ENCODE measurements at places on chromosomes 1 and 21.

DNA sequence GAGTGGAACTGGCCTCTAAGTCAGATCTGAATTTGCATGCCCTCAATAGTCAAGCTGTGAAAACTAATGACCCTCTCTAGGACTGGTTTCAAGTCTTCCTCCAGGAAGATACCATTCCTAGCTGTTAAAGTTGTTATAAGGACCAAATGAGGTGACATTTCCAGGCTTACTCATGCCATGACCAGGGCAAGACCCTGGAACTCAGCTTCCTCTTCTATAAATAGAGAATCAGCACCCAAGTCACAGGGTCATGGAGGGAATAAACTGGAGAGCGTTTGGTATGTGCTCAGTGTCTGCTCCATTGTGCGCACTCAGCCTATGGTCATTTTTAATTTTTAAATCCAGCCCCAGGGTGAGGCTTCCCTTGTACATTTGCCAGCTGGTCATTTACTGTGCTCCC, 2.5 kb downstream of the S100A9 start:
- ATAC-seq = no peak

DNA sequence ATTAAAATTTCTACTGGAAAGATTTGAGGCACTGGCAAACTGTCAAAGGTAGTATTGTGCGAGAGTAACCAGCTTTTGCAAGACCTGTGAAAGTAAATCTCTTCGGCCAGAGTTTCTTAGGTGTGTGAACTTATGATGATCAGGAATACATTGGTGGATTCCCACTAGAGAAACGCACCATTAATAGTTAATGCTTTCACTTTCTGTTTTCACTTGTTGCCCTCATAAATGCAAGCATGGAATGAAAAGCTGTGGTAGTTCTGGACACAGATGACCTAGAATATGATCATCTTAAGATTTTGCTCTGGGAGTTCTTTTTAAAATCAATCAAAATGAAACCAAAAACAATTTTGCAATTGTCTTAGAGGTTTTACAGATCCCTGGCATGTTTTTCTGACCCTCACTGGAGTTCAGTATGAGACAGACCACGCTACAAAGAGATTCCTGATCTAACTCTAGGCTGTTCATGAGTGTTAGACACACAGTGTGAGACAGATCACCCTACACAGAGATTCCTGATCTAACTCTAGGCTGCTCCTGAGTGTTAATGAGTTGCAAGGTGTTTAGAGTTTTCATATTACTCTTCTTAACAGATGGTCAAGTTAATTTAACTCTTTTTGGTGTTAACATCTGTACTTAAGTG, 98.8 kb downstream of the SDCCAG8 start:
- ATAC-seq = peak; percentile 80

DNA sequence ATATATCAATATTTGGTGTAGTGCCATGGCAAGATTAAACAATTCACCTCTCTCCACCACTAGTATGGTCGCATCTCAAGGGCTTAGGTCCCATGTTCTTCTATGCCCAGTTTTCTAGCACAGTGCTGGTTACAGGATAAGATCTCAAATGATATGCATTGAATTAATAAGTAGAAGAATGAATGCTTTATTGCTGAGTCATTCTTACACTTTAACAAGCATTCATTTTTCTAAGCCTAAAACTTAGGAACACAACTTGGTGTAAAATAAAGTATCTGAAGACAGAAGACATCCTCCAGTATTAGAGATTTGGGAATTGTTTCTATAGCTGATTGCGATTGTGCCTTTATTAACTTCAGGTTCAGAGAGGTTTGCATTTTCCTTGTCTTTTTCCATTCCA, 85.8 kb downstream of the TBX15 start:
- no peak for ATAC-seq

- ATAC-seq = no peak
Measured at GRCh38 chr21:45332415-45332814, 44.7 kb upstream of the POFUT2 start.

- no peak for ATAC-seq
Measured at GRCh38 chr1:57791497-57791896, 367.6 kb upstream of the DAB1 start.

GRCh38 chr1:35644204-35644603, 2.9 kb upstream of the PSMB2 start:
- ATAC-seq = no peak

GRCh38 chr1:189596197-189596596, 881.5 kb downstream of the BRINP3 start:
- ATAC-seq = no peak

DNA sequence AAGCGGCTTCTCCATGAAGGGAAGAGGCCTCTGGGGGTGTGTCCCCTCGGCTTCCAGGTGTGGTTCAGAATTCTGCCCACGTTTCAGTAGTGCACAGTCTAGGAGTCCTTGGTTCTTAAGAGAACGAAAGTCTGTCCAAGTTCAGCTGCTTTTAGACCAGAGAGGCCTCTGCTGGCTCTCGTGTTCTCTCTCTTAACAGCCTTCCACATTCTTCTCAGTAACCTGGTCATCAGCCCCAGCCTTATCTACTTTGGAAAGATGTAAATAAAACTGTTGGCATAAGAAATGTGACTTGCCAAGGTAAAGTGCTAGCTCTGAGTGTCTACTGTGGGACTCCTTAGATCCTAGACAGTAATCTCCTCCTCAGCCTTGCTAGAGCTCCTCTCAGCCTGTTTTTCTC, 15.3 kb upstream of the STUM start:
- no peak for ATAC-seq

DNA sequence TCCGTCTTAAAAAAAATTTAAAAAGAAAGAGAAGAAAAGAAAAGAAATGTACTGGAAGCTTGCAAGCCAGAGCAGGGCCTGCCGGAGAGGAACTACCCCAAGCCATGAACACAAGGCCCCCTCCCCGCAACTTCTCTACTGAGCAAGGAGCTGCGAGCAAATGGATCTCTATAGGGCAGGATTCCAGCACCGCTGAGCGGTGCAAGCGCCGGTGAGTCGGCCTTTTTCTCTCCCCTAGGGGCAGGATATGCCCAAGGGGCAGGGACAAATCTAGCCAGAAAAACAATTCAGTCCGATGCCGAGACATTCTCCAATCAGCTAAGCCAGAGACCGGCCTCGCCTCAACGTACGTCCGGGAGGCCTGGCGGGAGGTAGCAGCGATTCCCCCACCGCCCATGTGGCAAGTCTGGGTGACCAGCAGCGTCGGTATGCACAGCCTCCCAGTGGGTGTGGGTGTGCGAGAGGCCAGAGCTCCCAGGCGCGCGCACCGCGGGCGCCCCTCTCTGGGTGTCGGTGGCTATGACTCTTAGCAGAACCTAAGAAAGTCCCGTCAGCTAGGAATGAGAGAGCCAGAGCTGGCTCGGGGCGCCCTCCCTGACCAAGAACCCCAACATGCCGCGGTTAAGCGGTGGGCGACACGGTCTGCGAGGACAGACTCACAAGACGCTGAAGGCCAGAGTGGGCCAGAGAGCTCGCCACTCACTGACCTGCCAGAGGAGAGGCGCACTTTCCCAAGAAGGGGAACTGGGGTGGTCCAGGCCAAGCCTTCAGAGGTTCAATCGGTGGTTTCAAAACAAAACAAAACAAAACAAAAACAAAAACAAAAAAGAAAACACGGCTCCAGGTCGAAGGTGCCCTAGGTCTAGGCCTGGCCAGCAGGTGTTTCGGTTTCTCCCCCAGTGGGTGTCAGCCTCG, 1.9 kb downstream of the CSMD2 start:
- ATAC-seq = peak; percentile 56

DNA sequence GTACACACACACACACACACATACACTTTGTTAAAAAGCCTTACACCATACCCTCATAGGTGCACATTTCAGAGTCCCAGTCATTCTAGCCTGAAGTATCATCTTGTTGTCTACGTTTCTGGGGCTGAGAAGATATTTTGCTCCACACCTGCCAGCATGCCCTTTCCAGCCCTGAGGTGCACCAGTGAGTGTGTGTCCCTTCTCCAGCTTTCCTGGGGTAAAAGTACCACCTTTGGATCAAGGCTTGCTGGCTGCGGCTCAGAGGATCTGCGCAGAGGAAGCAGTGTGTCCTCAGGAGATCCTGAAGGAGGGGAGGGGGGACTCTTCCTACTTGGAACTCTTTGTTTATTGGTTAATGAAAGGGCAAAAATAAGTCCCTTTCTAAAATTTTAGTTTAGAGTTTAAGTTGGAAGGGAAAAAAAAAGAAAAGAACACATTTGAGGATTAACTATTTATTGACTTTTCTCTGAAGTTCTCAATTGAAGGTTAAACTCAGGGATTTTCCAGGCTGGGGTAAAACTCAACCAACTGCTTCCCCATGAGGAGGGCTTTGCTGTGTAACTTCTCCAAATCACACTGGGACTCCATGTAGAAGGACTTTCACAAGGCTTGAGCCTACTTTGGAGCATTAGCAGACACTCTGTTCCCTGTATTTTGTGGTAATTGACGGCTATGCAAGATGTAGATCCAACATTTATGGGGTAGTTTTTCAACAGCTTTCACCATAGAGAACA, 200.3 kb upstream of the SGIP1 start:
- ATAC-seq = no peak

- ATAC-seq = no peak
Measured at GRCh38 chr1:207672522-207673130, 27.7 kb downstream of the CR1L start.

GRCh38 chr1:23215751-23216449, 1.4 kb downstream of the HTR1D start:
- ATAC-seq = no peak

DNA sequence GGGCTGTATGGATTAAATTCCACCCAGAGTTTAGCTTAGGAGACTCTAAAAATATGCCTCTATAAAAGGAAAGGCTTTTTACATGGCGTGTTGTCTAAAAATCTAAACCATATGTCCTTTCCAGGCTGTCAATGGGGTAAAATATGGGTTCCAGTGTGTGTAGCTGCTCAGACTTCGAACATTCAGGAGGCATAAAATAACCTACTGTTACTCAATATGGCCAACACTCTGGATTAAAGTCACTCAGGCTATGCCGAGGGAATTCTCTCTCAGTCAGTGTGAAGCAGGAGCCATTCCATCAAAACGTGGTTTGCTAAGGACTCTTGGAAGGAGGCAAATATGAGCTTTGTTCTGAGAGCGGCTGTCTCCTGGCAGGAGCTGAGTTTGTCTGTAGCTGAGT, 135.3 kb downstream of the RUNX1 start:
- no peak for ATAC-seq

DNA sequence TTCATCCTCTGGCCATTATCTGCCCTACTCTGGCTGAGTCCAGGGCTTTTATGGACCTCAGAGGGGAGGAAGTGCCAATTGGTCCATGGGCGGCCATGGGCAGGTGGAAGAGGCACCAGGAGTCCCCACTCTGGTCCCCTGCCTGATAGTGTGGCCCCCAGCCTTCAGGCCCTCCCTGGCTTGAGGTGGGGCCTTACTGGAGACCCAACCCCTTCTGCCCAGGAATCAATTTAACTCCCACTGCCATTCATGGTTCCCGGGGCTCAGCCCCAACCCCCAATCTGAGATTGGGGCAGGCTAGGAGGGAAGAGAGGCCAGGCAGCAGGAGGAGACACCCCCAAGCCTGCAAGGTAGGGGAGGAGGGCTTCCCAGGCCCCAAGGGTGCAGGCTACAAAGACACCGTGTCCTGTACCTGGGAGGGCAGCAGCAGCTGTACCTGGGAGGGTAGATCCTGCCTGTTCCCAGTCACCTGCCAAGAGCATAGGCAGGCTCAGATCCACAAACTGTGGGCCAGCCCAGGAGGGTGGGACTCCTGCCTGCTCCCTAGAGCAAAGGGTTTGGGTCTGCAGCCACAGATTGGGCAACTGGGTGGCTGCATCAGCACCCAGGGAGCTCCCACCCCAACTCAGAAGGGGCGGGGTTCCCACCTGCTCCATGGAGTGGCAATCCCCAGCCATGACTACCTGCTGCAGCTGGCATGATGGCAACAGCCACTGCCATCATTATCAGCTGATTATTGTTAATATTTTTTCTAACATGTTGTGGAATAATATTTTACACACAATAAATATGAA, 1044.1 kb upstream of the B3GALT2 start:
- no peak for ATAC-seq

DNA sequence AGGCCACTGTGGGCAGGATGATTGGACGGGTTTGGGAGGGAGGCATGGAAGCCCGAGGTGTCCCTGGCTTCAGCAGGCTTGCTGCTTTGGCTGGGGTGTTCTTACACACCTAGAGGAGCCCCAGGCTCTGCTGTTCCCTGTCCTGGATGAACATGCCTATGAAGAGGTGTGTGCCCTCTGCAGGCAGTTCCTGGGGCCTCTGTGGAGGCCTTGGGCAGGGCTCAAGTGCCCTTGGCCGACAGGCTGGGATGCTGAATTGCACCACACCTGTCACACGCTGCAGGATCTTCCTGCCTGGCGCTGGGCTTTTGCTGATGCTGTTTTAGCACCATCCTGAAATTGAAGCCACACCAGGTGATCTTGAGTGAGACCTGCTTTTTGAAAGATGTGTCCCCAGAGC, 415.0 kb upstream of the VAMP3 start:
- ATAC-seq = no peak

- peak; percentile 46 for ATAC-seq
Measured at GRCh38 chr1:67317803-67318202, 10.1 kb downstream of the IL12RB2 start.

GRCh38 chr1:83791821-83792437, 207.0 kb downstream of the TTLL7 start:
- peak; percentile 16 for ATAC-seq

- ATAC-seq = peak; percentile 14
Measured at GRCh38 chr1:160607672-160608032, 28.4 kb upstream of the CD84 start.

- ATAC-seq = no peak
Measured at GRCh38 chr1:247324923-247325322, 6.7 kb downstream of the ZNF496 start.

- no peak for ATAC-seq
Measured at GRCh38 chr1:68255301-68255700, 23.0 kb upstream of the WLS start.

- peak; percentile 43 for ATAC-seq
Measured at GRCh38 chr1:150973836-150974579, 627 bp downstream of the CERS2 start.

DNA sequence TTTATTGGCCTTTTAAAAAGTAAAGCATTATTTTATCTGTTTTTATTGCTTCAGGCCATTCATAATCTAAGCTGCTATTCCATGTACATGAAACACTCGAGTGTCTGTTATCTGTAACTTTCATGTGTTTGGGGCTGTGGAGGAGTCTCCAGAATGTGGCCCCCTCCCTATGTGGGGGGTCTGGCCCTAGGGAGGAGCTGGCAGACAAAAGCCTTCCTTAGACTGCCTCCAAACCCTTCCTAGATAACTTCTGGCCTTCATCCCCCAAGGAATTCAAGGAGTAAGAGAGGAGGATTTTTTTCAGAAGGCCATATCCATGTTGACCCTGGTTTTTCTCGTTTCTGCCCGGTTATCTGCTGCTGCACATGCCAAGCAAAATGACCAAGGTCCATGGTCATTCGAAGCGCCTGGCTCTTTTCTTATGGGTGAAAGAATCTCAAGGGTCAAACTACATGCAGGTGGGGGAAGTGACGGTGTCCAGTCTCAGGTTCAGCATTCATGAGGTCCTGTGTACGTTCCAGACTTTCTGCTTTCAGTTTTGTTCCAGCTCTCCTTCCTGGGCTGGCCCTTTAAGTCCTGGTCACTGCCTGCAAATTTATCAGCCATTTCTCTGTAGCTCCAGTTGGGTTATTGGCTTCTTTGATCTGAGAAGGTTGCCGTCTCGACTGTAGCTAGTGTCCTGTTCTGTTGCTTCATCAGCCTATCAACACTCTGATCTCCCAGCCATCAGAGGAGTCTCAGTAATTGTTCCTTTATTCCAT, 8.3 kb downstream of the TENT5C start:
- ATAC-seq = no peak
